ENCODE measurements at places on chromosomes 12 and 14.

- DNase-seq: no peak
Observed at GRCh38 chr12:49792181-49792970, 35.8 kb downstream of the NCKAP5L start.

DNA sequence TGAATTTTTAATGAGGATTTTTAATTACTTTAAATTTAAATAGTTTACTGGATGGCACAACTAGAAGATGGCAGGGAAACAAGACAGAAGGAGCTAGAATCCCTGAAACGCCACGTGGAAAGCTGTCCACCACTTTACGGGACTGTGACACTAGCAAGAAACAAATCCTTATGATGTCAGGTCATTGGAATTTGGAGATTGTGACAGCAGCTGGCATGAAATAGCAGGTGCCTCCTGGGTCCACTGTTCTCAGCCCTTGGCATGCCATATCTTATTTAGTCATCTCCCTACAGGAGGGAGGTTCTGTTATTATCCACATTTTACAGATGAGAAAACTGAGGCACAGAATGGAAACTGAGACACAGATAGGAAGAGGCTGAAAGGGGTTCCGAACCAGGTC, 113.8 kb downstream of the BCL11B start:
- DNase-seq: no peak

DNA sequence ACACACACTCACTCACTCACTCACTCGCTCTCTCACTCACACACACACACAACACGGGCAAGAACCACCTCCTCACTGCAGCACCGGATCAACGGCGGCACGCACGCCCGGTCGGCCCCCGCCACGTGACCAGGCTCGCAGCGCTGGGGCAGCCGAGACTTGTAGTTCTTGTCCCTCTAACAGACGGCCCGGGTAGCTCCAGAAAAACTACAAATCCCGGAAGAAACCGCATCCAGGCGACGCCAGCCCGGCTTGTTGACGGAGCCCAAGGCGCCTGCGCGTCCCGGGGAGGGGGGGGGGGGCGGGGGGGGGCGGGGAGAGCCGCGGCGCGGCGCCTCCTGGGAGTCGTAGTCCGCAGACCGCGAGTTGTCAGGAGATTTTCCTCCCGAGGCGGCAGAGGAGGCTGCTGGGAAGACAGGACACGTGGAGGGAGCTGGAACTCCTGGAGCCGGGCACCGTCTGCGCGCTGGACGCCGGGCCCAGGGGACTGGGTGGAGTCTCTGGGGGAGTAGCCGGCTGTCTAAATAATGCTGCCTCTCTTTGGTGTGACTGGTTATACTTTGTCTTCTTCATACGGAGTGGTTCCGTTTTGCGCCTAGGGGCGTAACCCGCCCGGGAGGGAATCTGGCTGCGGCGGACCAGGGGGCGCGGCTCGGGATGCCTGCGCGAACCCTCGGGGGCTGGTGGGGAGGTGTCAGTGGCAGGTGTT, at the start of gene MAX:
Gene MAX (minus strand): TSS at position 77 of the 709 bp plus-strand sequence. CDS start 178 bp downstream, outside the sequence.
- peak; percentile 97 for DNase-seq

DNA sequence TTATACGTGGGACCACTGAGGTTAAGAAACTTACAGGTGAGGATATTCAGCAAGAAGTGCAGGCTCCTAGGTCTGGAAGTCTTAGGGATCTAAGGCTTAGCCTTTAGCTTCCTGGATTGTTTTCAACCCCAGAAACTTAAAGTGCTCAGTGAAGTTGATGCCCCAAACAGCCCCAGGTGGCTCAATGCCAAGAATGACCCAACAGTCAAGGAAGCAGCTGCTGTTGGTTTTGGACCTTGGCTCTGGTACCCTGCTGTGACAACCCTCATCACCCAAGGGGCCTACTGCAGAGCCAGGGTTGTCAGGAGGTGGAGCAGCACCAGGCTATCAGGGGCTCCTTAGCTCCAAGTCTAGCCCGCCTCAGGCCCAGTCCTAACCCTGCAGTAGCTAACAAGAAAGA, 36.8 kb downstream of the VDR start:
- DNase-seq: no peak

DNA sequence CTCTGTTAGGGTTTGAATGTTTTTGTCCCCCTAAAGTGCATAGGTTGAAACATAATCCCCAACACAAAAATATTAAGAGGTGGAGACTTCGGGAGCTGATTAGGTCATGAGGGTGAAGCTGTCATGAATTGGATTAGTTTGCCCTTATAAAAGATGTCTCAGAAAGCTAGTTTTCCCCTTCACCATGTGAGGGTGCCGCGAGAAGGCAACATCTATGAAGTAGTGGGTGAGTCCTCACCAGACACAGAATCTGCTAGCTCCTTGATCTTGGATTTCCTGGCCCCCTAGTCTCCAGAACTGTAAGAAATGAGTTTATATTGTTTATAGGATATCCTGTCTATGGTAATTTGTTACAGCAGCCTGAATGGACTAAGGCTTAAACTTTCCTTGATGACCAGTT, 301.5 kb upstream of the ATP2B1 start:
- no peak for DNase-seq

- no peak for DNase-seq
Observed at GRCh38 chr14:22231018-22231417, 358.0 kb downstream of the DAD1 start.

- no peak for DNase-seq
Observed at GRCh38 chr12:57810450-57810849, 8.1 kb downstream of the AVIL start.

DNA sequence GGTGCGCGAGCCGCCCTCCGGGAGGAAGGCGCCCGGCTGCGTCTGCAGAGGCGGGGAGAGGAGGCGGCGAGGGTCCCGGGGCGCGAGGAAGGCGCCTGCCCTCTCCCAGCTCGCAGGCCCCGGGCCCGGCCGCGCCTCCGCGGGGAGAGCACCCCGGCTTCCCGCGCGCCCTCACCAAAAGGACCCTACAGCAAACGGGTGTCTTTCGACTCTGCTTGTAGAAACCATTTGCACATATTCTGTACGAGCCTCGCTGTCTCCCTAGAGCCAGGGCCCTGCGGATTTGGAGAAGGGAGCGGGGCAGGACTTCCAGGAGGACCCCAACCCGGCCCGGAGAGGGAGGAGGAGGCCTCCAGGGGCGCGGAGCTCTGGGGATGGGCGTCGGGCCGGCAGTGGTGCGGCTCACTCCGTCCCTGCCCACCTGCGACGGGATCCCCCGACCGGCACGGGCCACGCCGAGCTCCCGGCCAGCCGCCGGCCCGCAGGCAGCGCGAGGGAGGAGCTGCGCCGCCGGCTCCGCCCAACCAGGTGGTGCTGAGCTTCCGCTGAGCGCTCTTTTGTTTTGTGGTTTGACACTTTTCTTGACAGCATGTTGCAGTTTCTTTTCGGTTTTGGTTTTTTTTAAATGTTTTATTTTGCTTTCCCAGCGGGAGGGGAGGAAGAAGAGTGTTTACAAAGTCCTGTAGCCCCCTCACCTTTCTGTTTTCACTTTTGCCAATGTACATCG, 103.3 kb upstream of the FKBP4 start:
- no peak for DNase-seq

DNA sequence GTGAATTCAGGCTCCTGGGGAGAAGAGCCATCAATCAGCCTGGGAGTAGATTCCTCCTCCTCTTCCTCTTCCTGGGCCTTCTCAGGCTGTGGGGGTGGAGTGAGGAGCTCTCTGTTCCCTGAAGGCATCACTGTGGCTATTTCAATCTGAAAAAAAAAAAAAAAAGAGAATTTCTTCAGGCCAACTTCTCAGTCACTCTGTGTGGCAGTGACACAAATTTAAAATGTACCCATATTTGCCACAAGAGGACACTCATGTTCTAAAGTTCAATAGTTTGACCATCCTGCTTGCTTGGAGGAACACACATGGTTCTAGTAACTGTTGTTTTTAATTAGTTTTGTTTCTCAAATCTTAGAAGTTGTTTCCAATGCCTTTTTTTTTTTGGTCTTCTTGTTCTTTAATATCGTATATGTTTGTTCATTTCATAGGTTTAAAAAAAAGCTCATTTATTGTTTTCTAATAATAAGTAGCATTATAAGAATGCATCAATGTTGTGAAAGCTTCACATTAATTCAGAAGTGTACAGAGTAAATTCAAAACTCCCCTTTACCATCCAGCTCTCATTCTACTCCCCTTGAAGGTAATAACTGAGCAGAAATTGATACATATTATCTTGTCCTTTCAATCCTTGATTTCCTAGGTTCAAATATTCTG, 23.3 kb upstream of the CCER1 start:
- no peak for DNase-seq

GRCh38 chr12:27176765-27177164, 67.3 kb upstream of the STK38L start:
- DNase-seq: no peak

DNA sequence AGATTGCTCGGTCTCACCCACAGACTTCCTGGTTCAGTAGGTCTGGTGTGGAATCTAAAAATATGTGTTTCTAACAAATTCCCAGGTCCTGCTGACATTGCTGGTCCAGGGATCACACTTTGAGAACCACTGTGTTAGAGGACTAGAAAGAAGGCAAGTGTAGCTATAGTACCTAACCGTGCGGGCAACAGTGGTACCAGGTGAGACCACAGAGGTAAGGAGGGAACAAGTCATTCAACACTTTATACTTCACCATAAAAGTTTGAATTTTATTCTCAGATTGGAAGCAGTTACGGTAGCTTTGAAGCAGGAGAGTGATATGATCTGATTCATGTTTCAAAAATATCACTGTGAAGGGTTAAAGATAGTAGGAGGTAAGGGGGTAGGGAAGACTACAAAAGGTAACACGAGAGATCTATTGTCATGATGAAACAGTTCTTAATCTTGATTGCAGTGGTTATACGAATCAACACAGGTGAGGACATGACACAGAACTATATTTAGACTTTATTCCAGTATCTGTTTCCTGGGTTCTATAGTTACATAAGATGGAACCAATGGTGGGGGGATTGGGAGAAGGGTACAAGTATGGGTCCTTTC, 73.5 kb downstream of the CDK17 start:
- no peak for DNase-seq

Measured in SHP77 treated with DMSO at 0.1 percent for 48 hours (cell line).